ENCODE measurements at places on chromosomes 7 and 10.

DNA sequence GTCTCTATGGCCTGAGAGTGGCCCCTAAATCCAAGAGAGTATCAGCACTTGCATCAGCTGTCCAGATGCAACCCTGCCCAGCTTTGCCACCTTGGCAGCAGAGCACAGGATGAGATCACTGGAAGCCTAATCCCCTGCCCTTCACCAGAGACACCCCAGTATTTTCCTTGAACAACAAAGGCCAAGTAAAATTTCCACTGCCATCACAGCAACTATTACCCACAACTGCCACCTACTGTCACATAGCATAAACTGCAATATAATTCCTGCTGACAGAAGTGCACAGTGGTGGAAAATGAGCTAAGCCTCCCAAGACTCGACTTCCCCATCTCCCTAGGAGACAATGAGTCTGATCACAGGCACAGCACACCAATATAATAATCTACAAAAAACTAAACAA, 462.8 kb upstream of the ZWINT start:
- DNase-seq, result no peak

GRCh38 chr7:151432658-151433521, 7.1 kb downstream of the CRYGN start:
- DNase-seq, result no peak

DNA sequence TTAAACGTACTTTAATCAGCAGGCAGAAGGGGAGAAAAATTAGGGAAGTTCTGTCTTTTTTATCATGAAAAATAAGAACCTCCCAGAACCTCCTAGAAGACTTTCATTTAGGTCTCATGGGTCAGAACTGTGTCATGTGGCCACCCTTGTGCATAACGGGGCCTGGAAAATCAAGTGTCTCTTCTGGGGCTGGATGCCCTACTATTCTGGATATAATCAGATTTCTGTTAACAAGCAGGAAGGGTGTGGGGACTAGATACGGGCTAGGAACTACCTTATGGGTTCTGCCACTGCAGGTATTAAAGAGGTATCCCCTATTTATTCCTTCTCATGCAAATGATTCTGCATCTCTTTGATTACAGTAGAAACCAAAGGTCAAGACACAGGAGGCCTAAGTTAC, 14.1 kb downstream of the LANCL2 start:
- DNase-seq, result no peak

- DNase-seq, result no peak
Measured at GRCh38 chr7:12571691-12572090, 1.2 kb downstream of the SCIN start.

GRCh38 chr7:26202019-26202990, 760 bp downstream of the CBX3 start:
- peak; percentile 40 for DNase-seq

DNA sequence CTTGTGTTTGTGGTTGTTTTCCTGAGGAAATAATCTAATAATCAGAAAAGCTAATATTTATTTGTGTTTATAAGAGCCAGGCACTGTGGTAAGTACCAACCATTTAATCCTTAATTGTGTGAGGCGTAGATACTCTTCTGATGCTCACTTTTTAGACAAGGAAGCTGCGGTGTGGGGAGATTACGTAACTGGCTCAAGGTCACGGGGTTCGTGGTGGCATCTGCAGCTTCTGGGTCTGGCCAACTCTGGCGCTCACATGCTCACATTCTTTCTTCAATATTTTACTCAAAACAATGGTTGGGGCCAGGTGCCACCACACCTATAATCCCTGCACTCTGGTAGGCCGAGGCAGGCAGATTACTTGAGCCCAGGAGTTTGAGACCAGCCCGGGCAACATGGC, 77.6 kb downstream of the RALA start:
- DNase-seq, result no peak

GRCh38 chr10:76618171-76618570, 1019.4 kb downstream of the KCNMA1 start:
- DNase-seq, result no peak

DNA sequence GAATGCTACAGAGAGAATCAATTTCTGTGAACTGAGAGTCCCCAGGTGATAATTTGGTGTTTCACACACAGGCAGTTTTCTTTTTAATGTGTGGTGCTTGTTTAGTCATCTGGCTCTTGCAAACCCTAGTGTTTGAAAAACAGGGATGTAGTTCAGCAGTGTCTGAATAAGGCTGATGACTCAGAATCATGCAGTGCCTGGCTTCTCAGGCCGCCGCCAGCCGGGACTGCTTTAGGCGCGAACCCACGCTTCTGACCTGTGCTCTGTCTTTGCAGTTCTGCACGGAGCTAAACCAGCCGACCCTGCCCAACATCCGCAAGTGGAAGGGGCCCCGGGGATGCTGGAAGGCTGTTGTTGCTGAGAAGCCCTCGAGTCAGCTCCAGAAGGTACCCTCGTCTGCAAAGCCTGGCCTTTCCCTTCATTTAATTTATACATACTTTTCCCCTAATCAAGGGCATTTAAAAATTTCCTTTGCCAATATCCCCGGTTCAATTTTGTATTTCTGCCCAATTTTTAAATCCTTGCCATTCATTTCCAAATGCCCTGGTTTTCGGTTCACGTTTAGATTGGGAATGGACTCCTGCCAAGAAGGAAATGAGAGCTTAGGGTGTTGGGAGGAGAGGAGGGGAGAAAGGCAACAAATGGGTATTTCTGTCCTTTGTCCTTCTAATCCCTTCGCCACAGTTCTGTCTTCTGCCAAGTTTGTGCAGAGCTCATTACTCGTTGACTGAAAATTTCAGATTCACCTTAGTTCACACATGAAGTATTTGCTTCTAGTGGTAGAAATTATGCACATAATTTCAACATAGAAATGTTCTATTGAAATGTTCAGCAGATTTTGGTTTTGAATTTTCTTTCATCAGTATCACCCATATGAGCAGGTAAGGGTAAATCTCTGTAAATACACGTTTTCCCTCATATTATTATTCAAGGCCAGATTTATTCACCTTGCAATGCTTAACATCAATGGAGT, 108.5 kb upstream of the ANLN start:
- no peak for DNase-seq

DNA sequence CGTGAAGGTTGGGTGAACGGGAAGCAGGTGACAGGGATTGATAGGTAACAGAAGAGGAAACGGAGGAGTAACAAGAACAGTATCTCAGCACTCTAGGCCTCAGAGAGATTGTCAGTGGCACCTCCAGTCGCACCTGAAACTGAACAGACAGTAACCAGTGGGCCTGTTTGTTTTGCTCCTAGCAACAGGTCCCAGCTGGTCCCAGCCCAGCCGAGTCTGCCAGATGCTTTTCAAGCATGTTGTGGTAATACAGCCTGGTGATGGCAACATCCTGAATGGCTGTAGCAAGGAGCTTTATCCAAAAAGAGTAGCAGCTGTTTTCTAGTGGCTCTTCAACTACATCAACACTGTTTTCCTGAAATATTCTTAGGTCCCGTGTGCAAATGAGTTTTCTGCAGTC, 4.7 kb downstream of the CACNB2 start:
- no peak for DNase-seq

GRCh38 chr10:3172081-3172445, 519 bp downstream of the PITRM1 start:
- DNase-seq, result no peak

GRCh38 chr10:1625731-1626130, 111.6 kb downstream of the ADARB2 start:
- DNase-seq, result no peak

GRCh38 chr10:13973742-13974141, 357.0 kb downstream of the FRMD4A start:
- DNase-seq, result no peak

DNA sequence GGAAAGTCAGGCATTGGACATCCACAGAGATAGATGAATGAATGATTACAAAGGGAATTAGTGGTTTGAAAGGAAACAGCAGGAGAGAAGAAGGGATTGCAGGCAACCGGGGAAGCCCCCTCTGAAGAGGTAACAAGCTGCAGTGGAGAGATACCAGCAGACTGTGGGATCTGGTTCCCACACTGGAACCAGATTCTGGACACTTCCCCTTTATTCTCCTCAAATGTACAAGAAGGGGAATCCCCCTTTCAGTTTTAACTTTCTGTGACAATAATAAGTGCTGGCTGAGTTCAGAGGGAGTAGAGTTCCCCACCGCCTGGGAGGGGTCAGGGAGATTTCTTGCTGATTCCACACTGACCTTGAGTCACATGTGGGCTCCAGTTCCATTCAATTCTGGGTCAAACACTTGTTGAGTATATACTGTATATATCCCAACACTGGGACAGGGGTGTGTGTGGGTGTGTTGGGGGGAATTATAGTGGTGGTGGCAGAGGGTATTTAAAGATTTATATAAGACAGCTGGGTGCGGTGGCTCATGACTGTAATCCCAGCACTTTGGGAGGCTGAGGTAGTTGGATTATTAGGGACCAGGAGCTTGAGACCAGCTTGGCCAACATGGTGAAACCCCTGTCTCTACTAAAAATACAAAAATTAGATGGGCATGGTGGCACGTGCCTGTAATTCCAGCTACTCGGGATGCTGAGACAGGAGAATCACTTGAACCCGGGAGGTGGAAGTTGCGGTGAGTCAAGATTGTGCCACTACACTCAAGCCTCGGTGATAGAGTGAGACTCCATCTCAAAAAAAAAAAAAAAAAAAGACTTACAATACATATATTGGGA, 16.5 kb upstream of the DDIT4 start:
- DNase-seq, result no peak

- no peak for DNase-seq
Measured at GRCh38 chr10:49330127-49330665, 31.2 kb downstream of the C10orf71 start.

GRCh38 chr10:90917968-90918318, 2.9 kb downstream of the ANKRD1 start:
- no peak for DNase-seq
